ENCODE measurements at places on chromosomes 2 and 18. TPM values are rescaled to one million over a fixed set of nuclear protein-coding genes. Genes with fewer than 3 reads are reported as not detected.

DNA sequence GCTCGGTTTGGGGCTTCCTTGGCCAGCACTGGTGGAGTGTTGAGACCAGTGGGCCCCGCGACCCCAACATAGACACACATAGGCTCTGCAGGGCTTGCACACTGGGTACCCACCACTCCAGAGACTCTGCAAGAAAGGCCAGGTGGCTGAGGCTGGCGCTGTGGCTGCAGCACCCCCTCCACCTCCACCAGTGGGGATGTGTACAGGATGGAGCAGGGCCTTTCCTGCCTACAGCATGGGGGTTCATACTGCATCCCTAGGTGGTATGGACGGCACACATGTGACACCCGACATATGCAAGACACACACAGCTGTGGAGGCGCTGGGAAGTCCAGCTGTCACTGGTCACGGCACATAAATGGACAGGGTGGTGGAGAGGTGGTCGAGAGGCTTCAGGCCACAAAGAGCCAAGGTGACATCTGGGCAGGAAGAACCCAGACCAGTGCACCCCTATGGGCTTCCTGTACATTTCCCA, 1.3 kb downstream of the RNPEPL1 start:
- no peak for DNase-seq

- peak; percentile 33 for DNase-seq
These were observed 52.5 kb downstream of the AQP4 start for GRCh38 chr18:26813043-26813442.

DNA sequence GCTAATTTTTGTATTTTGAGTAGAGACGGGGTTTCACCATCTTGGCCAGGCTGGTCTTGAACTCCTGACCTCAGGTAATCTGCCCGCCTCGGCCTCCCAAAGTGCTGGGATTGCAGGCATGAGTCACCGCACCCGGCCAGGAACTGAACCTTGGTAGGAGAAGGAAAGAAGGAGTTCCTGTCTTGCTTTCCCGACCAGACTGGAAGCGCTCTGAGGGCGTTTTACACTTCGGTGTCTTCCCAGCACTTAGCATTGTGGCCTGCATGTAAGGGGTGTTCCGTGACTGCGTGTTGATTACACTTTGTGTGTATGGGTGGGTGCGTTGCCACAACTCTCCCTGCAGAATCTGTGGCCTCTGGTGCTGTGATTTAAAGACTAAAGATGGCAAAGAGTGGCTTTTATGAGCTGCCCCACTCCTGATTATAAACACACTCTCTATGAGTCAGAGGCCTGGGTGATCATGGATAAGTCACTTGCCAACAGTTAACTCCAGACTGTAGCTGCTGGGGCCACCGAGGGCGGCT, 46.0 kb downstream of the ODC1 start:
- peak; percentile 74 for DNase-seq

GRCh38 chr2:49177194-49177593, 22.9 kb upstream of the FSHR start:
- no peak for DNase-seq

- DNase-seq, result no peak
These were observed 18.0 kb downstream of the SPEG start for GRCh38 chr2:219452361-219453317.

DNA sequence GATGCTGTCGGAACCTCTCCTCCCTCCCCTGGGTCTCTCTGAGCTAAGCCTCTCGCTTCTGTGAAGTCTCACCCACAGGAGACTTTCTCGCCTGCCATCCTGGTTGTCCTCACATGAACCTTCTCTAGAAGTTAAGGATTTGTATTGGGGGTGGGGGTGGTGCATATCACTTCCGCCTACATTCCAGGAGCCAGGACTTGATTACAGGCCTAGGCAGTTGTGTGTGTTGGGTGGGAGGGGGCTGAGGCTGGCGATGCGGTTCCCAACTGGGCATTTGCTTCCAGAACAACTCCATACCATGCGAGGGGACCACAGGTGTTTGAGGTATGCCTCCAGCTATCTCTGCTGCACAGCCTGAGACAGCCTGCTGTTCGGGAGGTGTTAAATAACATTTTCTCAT, 56.8 kb upstream of the MGAT4A start:
- no peak for DNase-seq

DNA sequence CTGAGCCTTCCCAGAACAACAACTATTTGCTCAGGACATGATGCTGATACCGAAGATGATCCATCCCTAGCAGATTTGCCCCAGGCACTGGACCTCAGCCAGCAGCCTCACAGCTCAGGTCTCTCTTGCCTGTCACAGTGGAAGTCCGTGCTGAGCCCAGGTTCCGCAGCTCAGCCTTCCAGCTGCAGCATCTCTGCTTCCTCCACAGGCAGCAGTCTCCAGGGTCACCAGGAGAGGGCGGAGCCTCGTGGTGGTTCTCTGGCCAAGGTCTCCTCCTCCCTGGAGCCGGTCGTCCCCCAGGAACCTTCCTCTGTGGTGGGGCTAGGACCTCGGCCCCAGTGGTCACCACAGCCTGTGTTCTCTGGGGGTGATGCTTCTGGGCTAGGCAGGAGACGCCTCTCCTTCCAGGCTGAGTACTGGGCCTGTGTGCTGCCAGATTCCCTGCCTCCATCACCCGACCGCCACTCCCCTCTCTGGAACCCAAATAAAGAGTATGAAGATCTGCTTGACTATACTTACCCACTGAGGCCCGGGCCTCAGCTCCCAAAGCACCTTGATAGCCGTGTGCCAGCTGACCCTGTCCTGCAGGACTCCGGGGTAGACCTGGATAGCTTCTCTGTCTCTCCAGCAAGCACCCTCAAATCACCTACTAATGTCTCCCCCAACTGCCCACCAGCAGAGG, 15.4 kb downstream of the CEP68 start:
- no peak for DNase-seq

IL1B gene
- 2.7 TPM for polyA plus RNA-seq

IHH gene
- 29.2 TPM for polyA plus RNA-seq

NOSTRIN gene
- polyA plus RNA-seq, result 38.4 TPM

POU3F3 gene
- polyA plus RNA-seq, result not detected

IER3IP1 gene
- 19.5 TPM for polyA plus RNA-seq

MAL gene
- 3.8 TPM for polyA plus RNA-seq

Data from small intestine (tissue), 16 donors.